Pancreas (tissue), 10 donors: ENCODE measurements at places on chromosomes 7 and 10.
A peak's percentile ranks its signal among the peaks of the same experiment; 100 is the strongest.

DNA sequence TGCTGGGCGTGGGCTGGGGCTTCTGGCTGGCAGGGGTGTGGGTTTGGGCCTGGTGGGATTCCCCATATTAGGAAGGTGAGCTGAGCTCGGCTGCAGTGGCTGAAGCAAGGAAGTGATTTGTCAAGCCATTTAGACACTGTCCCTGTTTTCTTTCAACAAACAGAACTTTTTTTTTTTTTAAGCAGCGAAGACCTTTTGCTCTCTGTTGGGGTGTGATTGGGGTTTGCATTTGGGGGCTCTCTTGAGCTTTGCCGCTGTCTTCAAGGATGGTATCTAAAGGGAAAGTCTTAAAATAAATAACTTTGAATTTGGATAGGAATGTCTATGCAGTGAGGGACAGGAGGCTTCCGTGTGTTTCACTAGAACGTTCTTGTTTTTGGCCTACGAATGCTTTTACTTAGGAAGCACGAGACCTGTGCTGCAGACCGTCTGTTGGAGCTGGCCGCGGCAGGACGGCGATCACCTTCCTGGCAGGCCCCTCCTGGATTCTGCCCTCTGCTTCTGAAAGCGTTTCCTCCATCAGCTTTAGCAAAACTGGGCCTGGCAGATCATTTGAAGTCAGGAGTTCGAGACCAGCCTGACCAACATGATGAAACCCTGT, 43.9 kb downstream of the FOXK1 start:
- DNase-seq = no peak

- DNase-seq = no peak
Measured at GRCh38 chr7:154541606-154542005, 461.3 kb downstream of the PAXIP1 start.

DNA sequence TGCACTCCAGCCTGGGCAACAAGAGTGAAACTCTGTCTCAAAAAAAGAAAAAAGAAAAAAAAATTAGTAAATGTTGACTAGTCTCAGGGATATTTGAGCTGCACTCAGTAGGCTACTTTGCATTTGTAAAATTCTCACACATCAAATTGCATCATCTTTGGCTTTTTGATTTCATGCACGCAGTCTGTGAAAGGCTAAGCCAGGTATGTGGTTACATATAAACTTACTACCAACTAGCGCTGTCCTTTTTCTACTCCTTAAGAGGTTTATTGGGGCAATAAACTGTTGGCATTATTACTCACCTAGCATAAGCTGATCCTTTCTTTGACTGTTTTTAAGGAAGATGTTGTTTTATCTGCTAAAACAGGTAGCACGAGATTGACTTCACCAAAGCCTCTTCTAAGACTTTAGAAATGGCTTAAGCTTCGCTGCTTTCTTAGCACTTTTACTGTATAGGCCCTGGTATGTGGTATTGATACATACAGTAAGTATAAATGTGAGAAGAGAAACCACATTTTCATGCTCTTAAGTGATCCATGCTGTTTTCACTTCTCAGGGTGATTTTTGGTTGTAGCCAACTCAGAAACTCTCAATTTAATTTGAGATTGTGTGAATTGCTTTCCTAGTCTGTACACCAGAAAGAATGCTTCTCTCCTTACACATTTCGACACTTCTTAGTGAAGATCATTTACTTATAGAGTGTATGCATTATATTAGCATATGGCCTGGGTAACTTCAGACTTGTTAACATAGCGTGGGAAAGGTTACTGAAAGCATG, 323.9 kb downstream of the AUTS2 start:
- no peak for DNase-seq

GRCh38 chr10:117130862-117131375, 7.2 kb downstream of the VAX1 start:
- DNase-seq = no peak

GRCh38 chr10:42952931-42953683, 123.8 kb upstream of the RET start:
- DNase-seq = no peak

GRCh38 chr7:117835016-117835664, 38.1 kb downstream of the CTTNBP2 start:
- DNase-seq = no peak

DNA sequence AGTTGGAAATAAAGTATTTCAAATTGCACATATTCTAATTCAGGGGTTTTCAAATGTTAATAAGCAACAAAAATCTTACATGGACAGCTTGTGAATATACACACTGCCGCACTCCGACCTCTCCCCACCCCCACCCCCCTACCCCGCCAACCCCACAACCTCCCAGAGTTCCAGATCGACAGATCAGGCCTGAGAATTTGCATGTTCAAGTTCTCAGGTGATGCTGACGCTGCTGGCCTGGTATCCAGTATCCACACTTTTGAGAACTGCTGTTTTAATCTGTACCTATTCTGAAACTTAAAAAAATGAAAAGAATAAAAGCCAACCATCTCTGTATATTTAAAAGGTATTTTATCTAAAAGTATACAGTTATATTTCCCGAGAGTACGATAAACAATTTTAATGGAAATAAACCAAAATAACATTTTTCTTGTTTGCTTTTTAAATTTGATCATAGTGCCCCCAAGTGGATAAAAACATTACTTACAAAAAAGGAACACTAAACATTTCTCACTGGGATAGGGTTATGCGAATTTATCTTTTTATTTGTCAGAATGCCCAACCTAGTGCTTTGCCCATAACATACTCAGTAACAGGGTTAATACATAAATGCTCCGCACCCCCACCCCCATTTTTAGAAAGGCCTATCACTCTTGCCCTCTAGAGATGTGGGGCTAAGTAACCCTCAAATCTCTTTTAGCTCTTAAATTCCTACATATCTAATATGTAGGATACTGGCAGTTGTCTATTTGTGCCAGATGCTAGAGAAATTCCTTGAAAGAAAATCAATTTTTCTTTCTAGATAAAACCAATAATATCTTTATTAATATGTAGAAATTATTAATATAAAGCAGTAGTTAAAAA, 166.3 kb downstream of the RNF133 start:
- DNase-seq = no peak

- no peak for DNase-seq
Measured at GRCh38 chr10:125392154-125392553, 231.8 kb upstream of the CTBP2 start.

DNA sequence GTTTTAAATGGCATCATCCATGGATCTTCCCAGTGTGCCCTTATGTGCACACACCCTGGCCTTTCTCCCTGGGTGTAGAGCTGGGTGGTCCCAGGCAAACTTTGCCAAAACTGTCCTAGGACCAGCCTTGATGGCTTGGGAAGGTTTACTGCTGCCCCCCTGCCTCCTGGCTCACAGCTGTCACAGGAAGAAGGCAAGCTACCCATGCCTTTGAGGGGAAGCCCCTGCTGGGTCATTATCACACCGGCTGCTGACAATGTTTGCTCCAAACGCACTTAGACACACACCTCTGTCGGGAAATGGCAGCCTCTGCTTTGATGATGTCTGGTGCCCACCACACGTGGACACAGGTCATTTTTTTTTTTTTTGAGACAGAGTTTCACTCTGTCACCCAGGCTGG, 25.2 kb upstream of the FIGNL1 start:
- DNase-seq = no peak

DNA sequence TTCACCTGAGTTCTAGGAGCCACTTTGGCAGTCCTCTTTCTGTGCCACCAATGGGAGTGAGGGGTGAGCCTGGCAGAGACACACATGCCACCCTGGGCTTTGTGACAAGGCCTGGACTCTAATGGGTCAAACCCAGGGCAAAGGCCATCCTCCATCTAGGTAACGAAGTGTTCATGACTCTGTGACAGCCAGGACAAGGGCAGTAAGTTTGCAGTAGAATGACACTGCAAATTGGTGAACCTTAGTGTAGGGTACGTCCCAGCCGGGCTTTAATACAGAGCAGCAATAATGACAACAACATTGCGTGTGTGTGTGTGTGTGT, 43.3 kb downstream of the PAPSS2 start:
- no peak for DNase-seq

DNA sequence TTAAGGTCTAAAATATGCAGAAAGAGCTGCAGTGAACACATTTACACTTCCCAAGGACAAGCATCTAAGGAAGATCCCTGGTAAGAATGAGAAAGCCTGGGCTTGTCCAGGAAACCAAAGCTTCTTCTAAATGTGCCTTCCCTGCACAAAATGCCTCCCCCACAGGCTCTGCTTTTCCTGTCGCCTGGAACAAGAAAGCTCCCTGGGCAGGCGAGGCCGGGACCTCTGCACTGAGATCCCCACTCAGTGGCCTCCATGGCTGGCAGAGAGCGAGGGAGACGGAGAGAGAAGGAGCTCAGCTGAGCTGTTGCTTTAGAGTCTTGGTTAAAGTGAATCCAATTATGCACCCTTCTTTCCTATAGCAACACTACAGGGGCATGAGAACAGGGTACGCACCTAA, 75.6 kb downstream of the AMZ1 start:
- no peak for DNase-seq

- no peak for DNase-seq
Measured at GRCh38 chr7:80643336-80643915, 5.0 kb downstream of the CD36 start.

- DNase-seq = no peak
Measured at GRCh38 chr10:68800211-68800610, 27.1 kb upstream of the STOX1 start.

- DNase-seq = no peak
Measured at GRCh38 chr7:157816526-157817250, 479.9 kb downstream of the DNAJB6 start.

DNA sequence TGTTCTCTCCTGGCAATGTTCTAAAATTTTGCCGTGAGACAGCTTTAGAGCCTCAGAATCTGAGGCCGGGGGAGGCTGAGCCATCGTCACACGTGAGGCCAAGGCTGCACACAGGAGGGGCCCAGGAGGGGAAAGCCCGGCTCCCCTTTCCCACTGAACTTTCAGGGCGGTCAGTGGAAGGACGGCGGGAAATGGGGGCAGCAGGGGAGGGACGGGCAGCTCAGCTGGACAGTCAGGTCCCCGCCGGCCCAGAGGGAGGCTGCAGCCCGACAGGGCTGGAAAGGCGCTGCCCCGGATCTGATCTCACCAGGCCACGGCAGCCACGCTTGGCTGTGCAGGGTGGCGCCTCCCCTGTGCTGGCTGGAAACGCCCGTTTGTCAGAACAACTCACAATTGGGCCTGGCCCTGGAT, 43.3 kb upstream of the ADGRA1 start:
- DNase-seq = no peak

- no peak for DNase-seq
Measured at GRCh38 chr10:61323726-61324125, 129.5 kb downstream of the TMEM26 start.

DNA sequence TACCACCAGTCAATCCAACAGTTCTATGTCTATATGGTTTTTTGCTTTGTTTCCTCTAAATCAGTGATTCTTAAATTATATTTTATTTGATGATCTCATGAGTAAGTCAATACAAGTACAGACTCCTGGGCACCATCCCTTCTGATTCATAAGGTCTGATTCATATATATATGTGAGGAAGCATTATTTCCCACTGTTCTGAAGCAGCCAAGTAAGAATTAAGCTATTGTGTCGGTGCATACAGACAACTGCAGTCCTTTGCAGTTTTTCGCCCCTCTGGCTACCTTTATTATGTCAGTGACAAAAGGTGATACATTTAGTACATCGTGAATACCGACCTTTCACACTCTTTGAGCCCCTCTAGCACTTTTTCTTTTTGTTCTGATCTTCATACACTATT, 1079.6 kb upstream of the C7orf33 start:
- DNase-seq = no peak

DNA sequence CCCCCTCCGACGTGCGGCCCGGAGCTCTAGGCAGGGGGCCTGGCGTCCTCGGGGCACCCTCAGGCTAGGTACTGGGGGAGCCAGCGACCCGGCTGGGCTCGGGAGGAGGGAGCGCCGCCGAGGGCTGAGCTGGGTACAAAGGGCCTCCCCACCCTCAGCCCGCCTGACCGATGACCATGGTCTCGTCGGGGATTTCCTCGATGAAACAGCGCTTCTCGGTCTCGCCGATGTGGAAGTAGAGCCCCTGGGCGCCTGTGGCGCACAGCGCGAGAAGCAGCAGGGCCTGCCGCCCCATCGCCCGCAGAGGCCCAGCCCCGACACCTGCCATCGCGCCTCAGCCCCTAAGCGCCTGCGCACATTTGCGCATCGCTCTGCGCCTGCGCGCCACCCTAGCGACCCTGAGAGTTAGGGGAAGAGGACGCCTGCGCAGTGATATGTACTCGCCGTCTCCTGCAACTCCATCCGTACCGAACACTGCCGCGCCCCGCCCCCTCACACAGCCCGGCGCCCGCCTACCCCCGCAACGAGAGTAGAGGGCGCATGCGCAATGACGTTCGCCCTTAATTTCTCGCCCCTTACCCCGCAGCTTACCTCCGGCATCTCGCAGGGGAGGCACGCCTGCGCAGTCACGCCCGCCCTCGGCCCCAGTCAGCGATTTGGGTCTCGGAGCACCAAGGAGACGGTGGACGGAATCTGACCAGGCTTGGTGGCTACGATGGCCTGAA, at the start of gene TMED4:
TSS of gene TMED4 (minus strand) at position 353 of the 725 bp plus-strand sequence. CDS start at position 328, 25 bp downstream.
- DNase-seq = peak; percentile 100

GRCh38 chr7:68306692-68307107, 1291.6 kb upstream of the AUTS2 start:
- no peak for DNase-seq

- DNase-seq = no peak
Measured at GRCh38 chr10:94780844-94781243, 18.4 kb downstream of the CYP2C19 start.

DNA sequence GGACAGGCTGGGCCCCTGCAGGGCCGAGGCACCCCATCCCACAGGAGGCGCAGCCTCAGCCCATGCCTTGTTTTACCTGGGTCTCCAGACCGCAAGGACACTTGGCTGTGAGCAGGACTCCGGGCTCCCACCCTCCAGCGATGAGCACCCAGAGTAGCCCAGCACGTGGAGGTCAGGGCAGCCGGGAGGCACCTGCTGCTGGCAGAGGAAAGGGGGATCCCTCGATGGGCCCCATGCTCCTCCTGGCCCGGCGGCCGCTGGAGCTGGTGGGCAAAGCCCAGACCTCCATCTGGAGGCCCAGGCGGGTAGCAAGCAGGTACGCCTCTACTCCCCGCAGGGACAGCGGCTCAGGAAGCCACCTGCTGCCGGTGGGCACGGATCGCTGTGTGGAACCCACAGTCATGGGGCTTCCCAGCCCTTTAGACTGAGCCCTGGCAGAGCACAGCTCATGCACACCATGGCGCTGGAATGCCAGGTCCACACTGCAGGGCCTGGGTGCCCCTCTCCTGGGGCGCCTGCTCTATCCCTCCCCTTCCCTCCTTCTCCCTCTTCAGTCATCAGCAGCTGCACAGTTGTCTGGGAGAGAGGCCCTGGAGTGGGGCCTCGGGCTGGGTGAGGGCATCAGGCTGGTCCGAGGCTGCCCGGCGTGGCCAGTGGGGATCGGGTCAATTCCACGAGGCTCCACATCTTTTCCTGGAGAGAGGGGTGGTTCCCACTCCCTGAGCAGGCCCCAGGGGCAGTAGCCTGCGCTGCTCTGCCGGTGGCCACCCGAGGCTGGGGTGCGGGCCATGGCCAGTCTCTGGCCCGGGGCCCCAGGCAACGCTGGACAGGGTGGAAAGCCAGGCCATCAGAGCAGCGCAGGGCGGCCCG, 65.7 kb downstream of the PWWP2B start:
- DNase-seq = peak; percentile 54
